ENCODE measurements at places on chromosomes 7 and 10.
A peak's percentile ranks its signal among the peaks of the same experiment; 100 is the strongest.

GRCh38 chr10:110212119-110213006 is 5.0 kb downstream of the MXI1 start:
- DNase-seq, result no peak

- DNase-seq, result no peak
Observed at GRCh38 chr7:74069790-74070618, 13.6 kb upstream of the LIMK1 start.

- peak; percentile 60 for DNase-seq
Observed at GRCh38 chr7:16524332-16524731, 2.3 kb upstream of the LRRC72 start.

DNA sequence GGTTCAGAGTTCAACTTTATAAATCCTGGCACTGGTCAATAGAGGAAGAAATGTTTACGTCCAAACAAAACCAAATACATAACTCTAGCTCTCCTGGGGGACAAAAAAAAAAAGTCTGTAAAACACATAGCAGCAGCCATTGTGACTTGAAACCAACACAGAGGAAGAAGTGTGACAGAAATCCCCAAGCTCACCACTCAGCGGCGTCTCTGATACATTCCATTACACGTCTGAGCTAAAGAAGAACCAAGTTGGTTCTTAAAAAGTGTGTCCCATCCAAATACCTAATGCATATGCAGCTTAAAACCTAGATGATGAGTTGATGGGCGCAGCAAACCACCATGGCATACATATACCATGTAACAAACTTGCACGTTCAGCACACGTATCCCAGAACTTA is 58.3 kb upstream of the NANOS1 start:
- DNase-seq, result peak; percentile 44

GRCh38 chr10:62610649-62611229 is 193.8 kb upstream of the ADO start:
- DNase-seq, result peak; percentile 40

DNA sequence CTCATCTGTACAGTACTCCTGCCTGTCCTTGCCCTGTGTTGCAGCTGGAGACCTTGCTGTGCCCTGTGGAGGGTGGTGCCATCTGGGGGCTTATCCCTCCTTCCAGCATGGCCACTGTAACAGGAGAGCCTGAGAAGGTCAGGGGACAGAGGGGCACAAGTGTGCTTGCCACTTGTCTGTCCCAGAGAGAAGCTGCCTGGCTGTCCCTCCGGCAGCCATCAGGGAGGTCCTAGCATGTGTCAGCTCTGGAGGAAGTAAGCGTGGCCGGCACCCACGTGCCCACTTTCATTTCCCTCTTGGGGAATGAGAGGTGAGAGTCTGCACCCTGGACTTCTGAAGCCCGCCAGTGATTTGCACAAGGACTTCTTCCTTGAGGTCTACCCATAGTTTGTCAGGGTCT is 97.0 kb upstream of the PPIF start:
- no peak for DNase-seq

DNA sequence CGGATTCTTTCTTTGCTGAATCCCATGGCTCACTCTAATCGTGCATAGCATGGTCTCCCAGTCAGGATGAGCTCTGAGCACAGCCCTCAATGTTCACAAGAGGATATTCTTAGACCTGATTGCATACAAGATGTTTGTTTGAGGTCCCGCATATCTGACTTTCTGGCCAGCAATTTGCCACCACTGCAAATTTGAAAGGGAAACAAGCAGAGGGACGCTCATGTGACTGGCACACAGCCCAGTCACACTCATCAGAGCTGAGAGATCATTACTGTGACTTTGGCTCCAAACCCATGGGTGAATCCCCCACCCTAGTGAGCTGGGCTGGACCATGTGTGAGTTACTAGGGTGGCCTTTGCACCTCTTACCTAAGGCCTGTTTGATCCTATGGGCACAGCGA is 9.9 kb downstream of the TAS2R41 start:
- no peak for DNase-seq

- peak; percentile 7 for DNase-seq
Observed at GRCh38 chr7:139966949-139967348, 95.8 kb downstream of the PARP12 start.

DNA sequence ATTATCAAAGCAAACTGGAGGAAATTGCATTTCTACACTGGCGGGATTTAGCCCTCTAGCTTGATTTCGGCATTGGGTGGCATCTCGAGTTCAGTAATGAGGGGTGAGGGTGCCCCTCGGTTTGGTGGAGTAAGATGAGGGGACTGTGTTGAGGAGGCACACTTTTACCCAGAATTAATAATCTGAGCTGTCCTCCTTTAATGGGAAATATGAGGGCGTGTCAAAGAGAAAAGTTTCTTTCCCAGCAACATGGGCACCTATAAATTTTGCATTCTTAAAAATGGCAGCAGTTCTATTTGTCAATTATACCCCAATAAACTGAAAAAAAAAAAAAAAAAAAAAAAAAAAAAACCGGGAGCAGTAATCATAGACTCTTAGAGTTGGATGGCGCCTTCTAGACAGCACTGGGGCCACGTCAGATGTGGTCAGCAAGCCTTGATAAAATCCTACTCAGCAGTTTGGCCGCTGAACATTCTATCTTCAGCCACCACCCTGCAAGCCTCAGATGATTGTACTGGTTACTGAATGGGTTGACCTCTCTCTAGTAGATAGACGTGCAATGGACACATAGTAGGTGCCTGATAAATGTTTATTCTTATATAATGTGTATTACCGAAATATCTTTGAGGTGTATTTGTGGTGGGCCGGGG is 931 bp downstream of the PAPSS2 start:
- DNase-seq, result no peak

DNA sequence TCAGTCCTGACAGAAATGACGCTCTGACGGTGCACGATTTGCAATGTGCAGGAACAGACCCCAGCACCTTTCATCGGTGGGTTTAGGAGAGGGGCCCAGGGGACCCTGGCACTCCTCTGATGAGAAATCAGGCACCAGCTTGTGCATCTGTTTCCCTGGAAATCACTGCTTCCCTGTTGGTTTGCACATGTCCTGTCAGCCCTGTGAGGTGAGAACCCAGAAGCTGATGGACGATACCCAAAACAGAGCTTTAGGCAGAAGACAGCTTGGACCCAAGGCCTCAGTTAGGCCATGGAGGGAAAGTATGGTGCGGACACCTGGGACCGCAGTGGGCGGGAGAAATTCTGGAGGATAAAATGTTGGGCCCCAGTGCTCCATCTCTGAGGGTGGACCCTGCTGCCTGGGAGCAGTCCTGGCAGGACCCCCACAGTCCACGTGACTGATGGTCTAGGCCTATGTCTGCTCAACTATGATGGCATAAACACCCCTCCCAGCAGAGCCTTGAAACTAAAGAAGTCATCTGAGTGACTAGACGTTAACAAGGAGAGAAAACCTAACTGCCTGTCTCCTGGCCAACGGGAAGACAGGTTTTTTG is 242.8 kb downstream of the PTPRN2 start:
- DNase-seq, result no peak

- no peak for DNase-seq
Observed at GRCh38 chr7:148480479-148481146, 110.0 kb upstream of the C7orf33 start.

GRCh38 chr7:113922049-113922448 is 3.2 kb upstream of the PPP1R3A start:
- DNase-seq, result no peak

GRCh38 chr7:133650487-133651300 is 397.8 kb downstream of the EXOC4 start:
- DNase-seq, result no peak

DNA sequence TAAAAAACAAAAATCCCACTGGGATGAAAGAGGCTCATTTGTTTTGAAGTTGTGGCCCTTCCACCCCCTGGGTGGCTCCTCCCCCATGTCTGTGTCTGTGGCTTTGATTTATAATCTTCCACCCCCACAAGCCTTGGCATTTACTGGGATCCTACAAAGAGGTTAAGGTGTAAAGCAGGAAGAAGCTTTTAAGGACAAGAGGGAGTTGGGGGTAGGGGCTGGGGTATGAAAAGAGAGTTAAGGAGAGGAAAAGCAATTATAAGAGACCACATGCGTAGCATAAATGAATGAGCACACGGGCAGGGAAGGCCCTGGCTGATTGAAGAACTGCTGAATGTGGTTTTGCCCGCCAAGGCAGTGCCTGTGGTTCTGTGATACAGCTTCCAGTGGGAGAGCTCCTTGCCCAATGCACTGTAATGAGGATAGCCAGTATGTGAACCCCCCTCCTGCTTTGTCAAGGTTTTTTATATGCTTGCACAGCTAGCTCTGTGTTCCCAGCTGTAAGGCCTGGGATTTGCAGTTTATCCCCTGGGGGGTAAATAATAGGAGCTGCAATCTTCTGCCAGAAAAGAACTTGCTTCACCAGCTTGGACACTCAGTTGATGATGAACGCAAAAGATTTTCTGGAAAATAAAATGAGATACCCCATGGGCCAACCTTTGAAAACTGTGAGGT is 34.7 kb upstream of the KMT2E start:
- peak; percentile 80 for DNase-seq

DNA sequence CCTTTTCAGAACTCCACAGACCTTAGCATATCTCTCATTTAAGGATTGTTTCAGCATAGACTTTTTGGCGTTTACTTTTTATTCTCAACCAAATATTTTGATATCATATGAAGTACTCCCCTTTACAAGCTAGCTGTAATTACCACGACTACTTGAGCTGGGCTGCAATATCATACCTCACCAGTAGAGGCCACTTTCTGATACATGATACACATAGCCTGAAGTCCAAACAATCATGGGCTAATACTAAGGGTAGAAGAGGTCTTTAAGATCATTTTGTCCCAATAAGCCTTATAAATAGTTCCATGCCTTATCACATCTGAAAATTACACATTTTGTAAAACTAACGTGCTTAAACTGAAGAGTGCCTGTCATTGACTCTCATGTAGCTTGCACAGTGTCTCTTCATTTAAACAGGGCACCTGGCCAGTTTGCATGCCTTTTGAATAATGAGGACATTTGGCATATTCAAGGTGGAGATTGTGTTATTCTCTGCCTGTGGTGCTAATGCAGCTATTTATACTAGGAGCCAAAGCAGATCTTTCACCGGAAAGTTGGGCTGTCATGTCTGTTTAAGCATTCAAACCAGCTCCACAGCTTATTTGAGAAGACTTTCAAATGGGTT is 403.7 kb upstream of the ZMIZ1 start:
- no peak for DNase-seq

GRCh38 chr10:25061711-25062449 is 45.5 kb downstream of the THNSL1 start:
- DNase-seq, result no peak

Data from T47D (cell line).